GM12878 (cell line): ENCODE measurements at places on chromosomes 11 and 22. TPM values are rescaled to one million over a fixed set of nuclear protein-coding genes. Genes with fewer than 3 reads are reported as not detected.

The CCDC73 gene
- 0.05 and 0.11 TPM in 2 replicates for total RNA-seq

The ROBO4 gene
- total RNA-seq: 0.21 TPM in 1 of 2 replicates, not detected in the other

The OR8G1 gene
- total RNA-seq: not detected in 2 replicates

The GLYAT gene
- total RNA-seq: 0.18 TPM in 1 of 2 replicates, not detected in the other

The GGTLC3 gene
- total RNA-seq: not detected in 2 replicates

The GLB1L3 gene
- 1.3 and 1.9 TPM in 2 replicates for total RNA-seq

The GPR83 gene
- 0.11 TPM in 1 of 2 replicates, not detected in the other for total RNA-seq

The MIOX gene
- not detected in 2 replicates for total RNA-seq

DNA sequence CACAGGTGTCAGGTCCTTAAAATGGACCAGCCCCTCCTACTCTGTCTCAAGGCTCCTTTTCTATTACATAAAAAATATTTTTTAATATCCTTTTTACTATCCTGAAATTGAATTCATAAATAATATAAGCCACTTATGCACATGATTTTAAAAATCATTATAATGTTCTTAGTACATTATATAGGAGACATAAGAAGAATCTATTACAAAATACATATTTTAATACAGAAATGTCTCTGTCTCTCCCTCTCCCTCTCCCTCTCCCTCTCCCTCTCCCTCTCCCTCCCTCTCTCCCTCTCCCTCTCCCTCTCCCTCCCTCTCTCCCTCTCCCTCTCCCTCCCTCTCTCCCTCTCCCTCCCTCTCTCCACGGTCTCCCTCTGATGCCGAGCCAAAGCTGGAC lies 52.0 kb upstream of the SLC6A5 start:
- H3K4me3 ChIP-seq: no peak overlapping the region
- H3K27me3 ChIP-seq: no peaks in the 10 kb centered on the region
- H3K4me1 ChIP-seq: no peaks in the 10 kb centered on the region
- DNase-seq: no peak
- no peaks in the 10 kb centered on the region for H3K36me3 ChIP-seq
- H3K27ac ChIP-seq: no peak overlapping the region

DNA sequence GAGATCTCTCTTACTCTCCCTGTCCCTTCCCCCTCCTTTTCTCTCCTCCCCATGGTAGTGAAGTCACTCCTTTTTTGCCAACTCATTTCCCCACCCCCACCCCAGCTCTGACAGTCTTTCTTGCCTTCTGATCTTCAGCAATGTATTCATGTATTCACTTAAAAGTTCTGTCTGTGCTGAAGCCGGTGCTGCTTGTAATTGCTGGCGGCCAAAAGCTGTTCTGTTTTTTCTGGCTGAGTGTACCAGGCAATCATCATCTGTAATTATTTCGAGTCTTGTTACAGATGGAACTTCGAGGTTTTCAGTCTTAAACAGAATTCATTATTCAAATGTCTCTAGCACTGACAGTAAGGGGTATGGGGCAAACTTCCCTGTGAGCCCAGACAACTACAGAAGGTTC lies 99.5 kb downstream of the SPATA19 start:
- no peaks in the 10 kb centered on the region for H3K4me1 ChIP-seq
- DNase-seq: no peak

DNA sequence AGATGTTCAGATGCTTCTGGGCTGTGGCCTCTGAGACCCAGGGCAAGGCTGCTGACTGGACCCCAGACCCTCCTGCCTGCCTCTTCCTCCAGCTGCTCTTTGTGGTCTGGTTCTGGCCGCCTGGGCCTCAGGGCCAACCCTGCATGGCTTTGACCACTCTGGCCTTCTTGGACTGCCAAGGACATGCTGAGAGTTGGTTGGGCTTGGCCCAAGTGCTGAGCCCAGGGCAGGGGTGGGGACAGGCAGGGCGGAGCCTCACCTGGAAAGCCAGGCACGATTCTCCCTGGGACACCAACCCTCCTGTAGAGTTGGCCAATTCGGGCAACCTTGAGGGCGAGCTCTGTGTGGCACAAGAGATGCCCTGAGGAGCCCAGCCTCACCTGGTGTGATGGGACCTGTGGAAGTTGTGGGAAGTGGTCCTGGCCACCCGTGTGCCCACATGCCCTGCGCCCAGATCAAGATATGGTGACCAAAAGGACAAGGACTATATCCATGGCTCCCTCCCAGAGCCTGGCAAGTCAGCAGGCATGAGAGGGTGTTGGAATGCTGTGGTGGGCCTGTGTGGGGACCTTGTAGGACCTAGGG lies 11.6 kb downstream of the TANGO2 start:
- no peak for DNase-seq
- no peaks in the 10 kb centered on the region for H3K27me3 ChIP-seq
- H3K27ac ChIP-seq: no peak overlapping the region
- no peak overlapping the region for H3K4me3 ChIP-seq

- DNase-seq: no peak
- no peaks in the 10 kb centered on the region for H3K27me3 ChIP-seq
- H3K4me3 ChIP-seq: no peak overlapping the region
Measured at GRCh38 chr11:9947231-9947864, 283.5 kb downstream of the SWAP70 start.

DNA sequence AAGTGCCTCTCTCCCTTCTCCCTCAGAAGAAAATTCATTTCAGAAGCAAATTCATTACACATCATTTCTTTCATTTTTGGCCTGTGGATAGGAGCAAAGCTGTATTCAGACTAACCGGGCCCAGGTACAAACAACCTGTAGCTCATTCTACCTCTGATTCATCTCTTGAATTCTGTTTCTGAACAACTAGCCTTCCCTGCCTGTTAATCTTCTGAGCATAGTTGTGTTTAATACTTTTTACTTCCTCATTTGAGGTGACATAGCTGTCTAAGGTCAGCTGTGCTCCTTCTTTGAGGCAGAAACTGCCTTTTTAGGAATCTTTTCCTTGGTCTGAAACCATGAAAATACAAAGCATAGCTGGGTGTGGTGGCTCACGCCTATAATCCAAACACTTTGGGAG lies 12.6 kb upstream of the IL18BP start:
- no peak for DNase-seq
- peak overlapping the region; percentile 66 for H3K27ac ChIP-seq
- peaks cover 26% of the 10 kb centered on the region for H3K4me1 ChIP-seq
- H3K27me3 ChIP-seq: no peaks in the 10 kb centered on the region
- H3K36me3 ChIP-seq: peaks cover 9% of the 10 kb centered on the region

DNA sequence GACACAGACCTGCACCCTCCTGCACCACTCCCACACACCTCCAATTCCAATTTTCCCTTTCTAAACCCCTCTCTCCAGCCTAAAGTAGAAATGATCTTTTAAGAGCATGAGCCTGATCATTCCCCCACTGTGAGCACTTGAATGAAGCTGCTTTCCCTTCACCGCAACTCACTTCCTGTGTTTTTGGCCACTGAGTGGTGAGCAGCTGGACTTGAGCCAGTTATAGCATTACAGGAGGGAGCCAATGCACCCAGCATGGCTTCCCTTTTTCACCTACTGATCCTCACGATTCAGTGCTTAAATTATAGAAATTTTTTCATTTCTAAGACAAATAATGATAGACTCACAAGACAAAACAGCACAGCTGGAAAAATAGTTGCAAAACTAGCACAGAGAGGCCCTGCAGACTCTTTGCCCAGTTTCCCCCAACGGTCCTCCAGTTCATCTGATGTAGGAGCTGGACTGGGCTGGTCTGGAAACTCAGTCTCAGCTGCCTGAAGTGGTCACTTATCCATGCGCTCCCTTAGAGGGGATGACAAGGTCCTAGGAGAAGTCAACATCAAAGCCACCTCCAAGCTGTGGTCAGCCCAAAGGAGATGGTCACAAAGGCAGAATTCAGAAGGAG lies 9.7 kb upstream of the APOL4 start:
- no peaks in the 10 kb centered on the region for H3K27me3 ChIP-seq
- no peak overlapping the region for H3K27ac ChIP-seq
- peaks cover 4% of the 10 kb centered on the region for H3K4me1 ChIP-seq
- no peak overlapping the region for H3K4me3 ChIP-seq

DNA sequence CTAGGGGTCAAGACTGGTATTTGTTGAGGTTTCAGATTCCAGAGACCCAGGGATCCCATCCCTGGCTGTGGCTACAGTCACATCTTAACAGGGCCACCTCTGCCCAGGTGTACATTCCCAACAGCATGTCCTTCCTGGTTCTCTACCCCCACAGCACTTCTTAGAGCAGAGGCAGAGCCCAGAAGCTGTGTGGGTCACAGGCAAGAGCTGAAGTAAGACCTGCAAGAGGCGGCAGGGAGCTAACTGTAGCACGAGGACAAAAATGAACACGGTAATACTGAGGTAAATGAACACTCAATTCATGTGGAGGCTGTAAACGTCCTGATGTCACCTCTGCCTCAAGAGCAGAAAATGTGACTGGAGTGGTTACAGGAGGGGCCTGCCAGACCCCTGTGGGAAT lies 21.7 kb upstream of the RAPSN start:
- H3K27ac ChIP-seq: no peak overlapping the region
- no peaks in the 10 kb centered on the region for H3K4me1 ChIP-seq
- H3K4me3 ChIP-seq: no peak overlapping the region
